Spinal cord (tissue), 10 donors: ENCODE measurements at places on chromosomes 13 and 19. TPM values are rescaled to one million over a fixed set of nuclear protein-coding genes. Genes with fewer than 3 reads are reported as not detected.

DNA sequence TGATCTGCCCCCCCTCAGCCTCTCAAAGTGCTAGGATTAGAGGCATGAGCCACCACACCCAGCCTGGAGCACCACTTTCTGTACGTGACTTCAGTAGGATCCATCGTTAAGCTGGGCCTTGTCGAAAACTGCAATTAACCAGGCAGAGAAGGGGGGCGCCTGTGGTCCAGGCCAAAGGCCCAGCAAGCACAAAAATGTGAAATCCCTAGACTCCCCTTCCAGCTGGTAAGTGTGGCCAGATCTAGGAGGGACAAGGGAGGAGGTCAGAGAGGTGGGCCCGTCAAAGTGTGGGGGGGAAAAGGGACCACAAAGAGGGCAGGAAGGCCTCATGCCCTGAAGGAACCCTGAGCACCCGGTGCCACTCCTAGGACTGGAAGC, 13.8 kb downstream of the DDX39A start:
- H3K4me3 ChIP-seq = no peak overlapping the region
- H3K36me3 ChIP-seq = peaks cover 48% of the 10 kb centered on the region
- H3K27ac ChIP-seq = no peak overlapping the region
- DNase-seq = no peak
- H3K27me3 ChIP-seq = no peaks in the 10 kb centered on the region

- H3K36me3 ChIP-seq = no peaks in the 10 kb centered on the region
- H3K4me3 ChIP-seq = no peak overlapping the region
- no peak overlapping the region for H3K27ac ChIP-seq
- DNase-seq = peak; percentile 77
Measured at GRCh38 chr13:73754727-73755292, 379.4 kb downstream of the KLF12 start.

HSPB6 gene
- 1.8 TPM for total RNA-seq

DNA sequence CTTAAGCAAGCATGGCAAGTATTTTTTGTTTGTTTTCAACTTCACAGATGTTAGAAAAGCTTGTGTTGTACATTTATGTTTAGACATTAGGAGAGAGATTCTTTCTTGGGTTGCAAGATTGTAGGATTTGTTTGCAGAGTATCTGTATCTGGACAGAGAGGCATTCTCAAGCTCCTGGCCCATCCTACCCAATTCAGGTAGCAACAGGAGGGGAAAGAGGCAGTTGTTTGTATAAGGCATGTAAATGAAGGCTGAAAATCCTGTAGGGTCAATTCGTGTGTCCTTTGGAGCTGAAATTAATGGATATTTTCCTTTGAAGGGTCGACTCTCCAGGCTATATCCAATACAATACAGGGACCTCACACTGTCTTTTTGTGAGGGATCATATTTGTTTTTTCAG, 147.3 kb downstream of the KCNRG start:
- DNase-seq = no peak
- H3K27ac ChIP-seq = no peak overlapping the region
- H3K27me3 ChIP-seq = no peaks in the 10 kb centered on the region
- H3K4me3 ChIP-seq = no peak overlapping the region
- no peaks in the 10 kb centered on the region for H3K4me1 ChIP-seq

ZNF787 gene
- total RNA-seq = 20.7 TPM

ZNF730 gene
- total RNA-seq = 19.9 TPM

DNA sequence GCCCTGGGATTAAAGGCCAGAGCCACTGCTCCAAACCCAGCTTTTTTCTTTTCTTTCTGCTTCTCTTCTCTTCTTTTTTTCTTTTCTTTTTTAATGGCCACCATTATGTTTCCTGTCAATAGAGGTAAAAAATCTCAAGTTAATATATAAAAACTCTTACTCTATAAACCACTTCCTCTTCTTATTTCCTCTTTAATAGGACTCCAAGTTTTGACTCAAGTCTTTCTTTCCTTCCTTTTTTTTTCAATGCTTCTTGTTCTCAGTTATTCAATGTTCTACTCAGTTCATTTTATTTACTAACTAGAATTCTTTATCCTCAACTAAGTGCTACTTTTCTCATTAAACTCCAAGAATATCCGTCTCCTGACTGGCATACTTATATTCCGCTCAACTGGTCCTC, 27.1 kb upstream of the MYCBP2 start:
- no peak for DNase-seq
- no peak overlapping the region for H3K27ac ChIP-seq
- no peaks in the 10 kb centered on the region for H3K27me3 ChIP-seq
- H3K4me3 ChIP-seq = no peak overlapping the region
- H3K4me1 ChIP-seq = no peaks in the 10 kb centered on the region

KLK7 gene
- 0.72 TPM for total RNA-seq
